HS-27A (cell line): ENCODE measurements at places on chromosomes 12 and 14.
A peak's percentile ranks its signal among the peaks of the same experiment; 100 is the strongest.

DNA sequence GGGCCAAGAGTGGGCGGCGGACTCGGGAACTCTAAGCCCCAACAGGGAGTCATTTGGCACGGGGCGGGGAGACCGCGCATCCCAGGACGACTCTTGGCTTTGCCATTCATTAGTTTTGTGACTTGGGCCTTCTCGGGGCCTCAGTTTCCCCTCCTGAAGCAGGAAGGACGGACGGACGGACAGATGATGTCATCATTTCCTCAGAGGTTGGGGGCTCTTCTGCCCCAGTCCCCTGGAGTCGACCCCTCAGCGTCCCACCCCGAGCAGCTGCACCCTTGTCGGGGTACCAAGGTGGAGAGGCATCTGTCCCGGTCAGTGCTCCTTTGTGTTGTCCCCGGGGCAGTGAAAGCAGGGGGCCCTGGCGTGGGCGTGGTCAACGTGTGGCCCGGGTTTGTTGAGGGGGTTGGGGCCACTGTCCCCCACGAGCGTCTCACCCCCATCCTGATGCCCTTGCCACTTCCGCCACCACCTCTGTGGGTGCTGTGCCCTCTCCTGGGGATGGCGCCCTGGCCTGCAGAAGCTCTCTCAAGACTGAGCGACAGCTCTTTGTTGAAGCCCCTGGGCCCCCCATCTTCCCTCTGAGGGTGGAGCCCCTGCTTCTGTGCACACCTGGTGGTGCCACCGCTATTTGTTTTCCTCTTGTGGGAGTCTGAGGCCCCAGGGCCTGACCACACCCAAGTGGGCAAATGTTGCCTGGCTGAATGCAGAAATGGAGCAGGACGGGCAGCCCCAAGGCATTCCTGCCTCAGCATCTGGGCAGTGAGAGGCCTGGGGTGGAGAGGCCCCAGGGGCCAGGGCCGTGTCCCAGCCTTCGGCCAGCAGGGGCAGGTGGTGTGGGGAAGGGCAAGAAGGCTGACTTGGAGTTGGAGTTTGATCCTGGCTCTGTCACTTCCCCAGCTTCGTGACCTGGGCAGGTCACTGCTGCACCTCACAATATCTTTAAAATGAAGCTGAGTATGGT lies 896 bp downstream of the HHIPL1 start:
- DNase-seq = no peak

GRCh38 chr12:69994724-69995173 lies 169.7 kb downstream of the MYRFL start:
- no peak for DNase-seq

DNA sequence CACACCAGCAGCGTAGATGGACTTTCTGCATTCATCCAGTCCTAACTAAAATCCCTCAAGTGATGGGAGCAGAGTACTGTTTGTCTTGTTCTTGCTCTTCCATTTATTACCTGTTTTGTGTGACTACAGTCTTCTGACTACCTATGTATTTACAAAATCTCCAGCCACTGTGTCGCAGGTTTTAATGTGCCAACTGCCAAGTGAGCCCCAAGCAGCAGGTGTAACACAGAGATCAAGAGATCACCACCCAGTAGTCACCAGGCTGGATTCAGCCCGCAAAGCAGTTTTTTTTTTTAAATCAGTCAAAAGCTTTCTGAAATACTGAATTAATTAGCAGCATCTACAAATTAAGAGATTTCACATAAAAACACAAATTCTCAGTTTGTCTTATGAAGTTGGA lies 724.1 kb upstream of the USP15 start:
- no peak for DNase-seq

GRCh38 chr12:123427036-123427769 lies 9.3 kb downstream of the RILPL2 start:
- no peak for DNase-seq

GRCh38 chr12:117514016-117514415 lies 152.6 kb upstream of the NOS1 start:
- no peak for DNase-seq

DNA sequence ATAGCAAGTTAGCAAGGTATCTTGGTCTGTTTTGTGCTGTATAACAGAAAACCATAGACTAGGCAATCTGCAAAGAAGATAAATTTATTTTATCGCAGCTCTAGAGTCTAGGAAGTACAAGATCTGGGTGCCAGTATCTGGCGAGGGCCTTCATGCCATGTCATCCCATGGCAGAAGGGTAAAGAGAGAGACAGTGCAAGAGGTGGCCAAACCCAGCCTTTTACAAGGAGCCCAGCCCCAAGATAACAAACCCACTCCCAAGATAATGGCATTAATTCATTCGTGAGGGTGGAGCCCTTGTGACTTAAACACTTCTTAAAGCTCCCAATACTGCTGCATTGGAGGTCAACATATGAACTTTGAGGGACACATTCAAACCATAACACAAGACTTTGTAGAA lies 16.9 kb downstream of the RPS29 start:
- no peak for DNase-seq

- no peak for DNase-seq
Observed at GRCh38 chr14:65428691-65429090, 16.2 kb downstream of the FUT8 start.

DNA sequence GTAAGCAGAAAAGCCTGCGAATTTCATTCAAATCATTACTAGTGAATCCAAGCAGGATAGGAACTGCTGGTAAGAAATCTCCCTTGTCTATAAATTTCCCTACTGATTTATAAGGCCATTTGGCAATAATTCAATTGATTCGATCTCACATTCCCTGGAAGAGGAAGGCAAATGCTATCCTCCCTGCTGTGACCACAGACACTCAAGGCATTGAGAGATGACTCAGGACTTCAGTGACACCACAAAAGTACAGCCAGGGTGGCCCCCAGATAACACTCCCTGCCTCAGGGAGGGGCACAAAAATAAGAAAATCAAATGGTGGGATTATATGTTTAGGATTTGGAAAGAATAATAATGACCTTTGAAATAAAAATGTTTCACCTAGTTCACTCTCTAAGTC lies 162.7 kb downstream of the GRIP1 start:
- no peak for DNase-seq

GRCh38 chr14:71411738-71412137 lies 504.5 kb downstream of the PCNX1 start:
- no peak for DNase-seq

DNA sequence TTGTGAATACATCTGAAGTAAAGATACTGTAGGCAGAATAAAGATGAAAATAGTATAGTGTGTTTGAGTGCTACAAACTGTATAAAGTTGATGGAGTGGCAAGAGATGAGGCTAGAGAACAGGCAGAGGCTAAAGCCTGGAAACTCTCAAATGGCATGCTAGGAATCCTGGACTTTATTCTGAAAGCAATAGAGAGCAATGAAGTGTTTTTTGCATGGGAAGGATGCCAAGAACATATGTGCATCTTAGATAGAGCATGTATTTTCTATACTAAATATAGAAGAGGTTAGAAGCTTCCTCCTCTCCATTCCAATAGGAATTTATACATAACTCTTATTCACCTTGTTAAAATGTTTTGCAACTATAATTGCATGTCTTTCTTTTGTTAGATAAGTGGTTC lies 86.3 kb upstream of the TMTC2 start:
- DNase-seq = no peak

GRCh38 chr12:52691076-52691840 lies 11.1 kb upstream of the KRT1 start:
- DNase-seq = no peak

DNA sequence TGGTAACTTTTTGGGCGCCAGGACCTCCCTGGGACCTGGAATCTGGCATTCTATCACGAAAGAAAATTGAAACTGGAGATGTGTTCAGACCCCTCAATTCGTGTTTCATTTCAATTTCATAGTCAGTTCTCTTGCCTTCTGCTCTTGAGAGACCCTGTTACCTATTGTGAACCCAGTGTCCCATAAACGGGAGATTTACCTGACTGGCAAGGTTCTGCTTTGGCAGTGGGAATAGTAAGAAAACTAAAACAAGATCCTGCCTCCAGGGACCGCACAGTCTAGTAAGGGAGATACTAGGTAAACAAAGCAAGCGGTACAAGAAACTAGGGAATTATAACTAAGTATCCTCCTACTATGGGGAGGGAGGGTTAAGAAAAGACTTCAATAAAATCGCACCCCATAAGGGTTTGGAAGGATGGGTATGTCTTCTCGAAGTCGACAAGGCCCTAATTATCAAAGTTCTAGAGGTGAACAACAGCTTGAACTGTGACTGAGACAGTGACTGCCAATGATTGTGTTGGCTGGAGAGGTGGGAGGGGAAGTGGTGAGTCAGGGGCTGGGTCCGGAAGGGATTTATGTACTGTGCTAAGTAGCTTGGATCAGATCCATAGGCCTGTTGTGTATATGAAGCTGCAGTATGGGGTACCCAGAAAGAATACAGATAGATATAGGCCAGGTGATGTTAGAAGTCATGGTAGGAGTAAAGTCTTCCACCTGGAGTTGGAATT lies 754 bp downstream of the ACSS3 start:
- DNase-seq = no peak

DNA sequence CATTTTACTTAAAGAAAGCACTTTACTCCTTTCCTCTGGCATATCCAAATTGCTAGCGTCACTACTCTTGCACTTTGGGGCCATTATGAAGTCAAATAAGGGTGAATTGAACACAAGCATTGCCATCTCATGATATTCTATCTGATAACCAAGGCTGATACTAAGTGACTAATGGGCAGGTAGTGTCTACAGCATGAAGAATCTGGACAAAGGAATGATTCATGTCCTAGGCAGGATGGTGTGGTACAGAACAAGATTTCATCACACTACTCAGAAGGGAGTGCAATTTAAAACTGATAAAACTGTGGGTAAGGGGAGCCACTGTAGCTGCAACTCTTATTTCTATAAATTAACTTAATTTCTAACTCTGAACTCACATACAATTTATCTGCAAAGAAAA lies 7.7 kb upstream of the SLC6A15 start:
- DNase-seq = no peak

GRCh38 chr12:104538891-104539462 lies 82.2 kb downstream of the CHST11 start:
- DNase-seq = no peak

GRCh38 chr14:93683226-93683625 lies 105.1 kb downstream of the PRIMA1 start:
- DNase-seq = no peak

DNA sequence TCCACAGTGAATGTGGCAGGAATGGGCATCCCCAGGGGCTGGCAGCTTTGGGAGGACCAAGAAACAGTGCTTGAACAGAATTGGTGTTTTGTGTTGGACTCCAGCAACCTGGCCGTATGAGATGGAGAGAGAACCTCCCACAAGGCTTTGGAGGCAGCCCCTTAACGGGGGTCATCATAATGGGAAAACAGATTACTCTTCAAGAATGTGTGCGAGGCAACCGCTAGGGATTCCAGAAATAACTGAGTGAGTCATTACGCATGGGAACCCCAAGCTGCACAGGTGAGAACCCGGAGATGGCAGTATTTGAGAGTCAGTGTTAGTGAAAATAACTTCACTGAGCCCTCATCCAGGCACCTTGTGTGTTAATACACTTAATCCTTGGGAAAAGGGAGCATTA lies 567.8 kb upstream of the TBX3 start:
- DNase-seq = no peak

GRCh38 chr12:79927772-79928474 lies 7.0 kb downstream of the PPP1R12A start:
- DNase-seq = no peak

- DNase-seq = peak; percentile 96
Observed at GRCh38 chr12:25250744-25251730, at the start of gene KRAS. Gene KRAS, minus strand, starts transcription at chr12:25250929.

DNA sequence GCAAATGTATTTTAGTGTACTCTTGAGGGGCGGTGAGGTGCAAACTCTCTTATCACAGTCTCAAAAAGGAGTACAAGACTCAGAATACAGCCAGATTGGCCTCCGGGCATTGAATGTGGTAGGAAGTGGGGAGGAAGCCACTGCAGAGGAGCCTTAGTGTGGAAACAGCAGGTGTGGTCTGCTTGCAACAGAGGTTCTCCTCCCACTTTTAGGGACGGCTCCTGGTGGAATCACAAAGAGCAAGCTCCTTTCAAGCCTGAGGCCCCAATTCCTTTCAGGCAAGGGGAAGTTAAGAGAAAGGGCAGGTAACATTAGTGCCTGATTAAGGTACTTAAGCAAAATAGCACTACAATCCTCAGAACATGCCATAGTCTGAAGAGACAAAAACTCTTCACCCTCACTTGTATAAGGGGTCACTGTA lies 23.7 kb upstream of the SLC2A3 start:
- DNase-seq = no peak

- no peak for DNase-seq
Observed at GRCh38 chr14:90759370-90760077, 56.7 kb downstream of the TTC7B start.

DNA sequence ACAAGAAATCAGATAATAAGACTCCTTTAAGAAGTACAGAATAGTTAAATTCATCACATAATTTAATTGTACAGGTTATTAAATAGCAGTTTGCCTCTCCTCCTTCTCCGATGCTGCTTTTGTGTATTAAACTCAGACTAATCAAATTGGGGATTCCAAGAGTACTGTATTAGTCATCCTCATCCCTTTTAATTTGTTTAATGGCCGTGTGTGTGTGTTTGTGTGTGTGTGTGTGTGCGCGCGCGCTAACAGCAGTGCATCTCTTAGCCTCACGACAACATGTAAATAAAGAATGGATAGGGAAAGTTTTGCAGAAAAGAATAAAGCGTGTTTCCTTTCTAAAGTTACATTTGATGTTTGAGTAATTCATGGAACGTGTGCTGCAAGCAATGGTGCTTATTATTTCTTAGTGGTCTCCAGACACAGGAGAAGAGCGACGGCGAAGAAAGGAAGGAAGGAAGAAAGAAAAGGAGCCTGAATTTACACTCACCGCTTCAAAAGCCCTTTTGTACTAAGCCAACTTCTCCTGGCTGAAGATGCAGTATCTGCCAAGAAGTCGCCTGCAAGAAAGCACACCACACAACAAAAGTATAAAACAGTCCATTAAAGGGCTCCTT lies 220.3 kb downstream of the ASCL1 start:
- DNase-seq = no peak

- peak; percentile 53 for DNase-seq
Observed at GRCh38 chr14:85531141-85531586, 1.2 kb downstream of the FLRT2 start.

DNA sequence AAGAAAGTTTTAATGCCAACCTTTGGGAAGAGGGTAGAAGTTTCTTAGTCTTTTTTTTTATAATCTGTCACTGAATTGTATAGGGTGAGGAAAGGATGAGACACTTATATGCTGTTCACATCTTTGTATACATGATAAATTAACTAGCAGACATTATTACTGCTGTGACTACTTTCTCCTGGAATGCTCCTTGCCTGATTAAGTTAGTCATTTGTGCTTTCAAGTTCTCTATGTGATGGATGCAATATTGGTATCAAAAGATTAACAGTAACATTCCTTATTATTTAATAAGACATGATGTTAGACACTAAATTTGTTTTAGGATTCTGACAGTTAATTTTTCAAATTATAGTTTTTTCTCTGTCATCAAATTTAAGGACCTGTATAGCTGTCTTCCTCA lies 223.4 kb upstream of the GARIN2 start:
- DNase-seq = no peak
